Right renal pelvis (tissue), 4 donors: ENCODE measurements at places on chromosomes 1 and 21.

GRCh38 chr1:26858891-26859640 is 3.9 kb upstream of the SFN start:
- no peak for DNase-seq

DNA sequence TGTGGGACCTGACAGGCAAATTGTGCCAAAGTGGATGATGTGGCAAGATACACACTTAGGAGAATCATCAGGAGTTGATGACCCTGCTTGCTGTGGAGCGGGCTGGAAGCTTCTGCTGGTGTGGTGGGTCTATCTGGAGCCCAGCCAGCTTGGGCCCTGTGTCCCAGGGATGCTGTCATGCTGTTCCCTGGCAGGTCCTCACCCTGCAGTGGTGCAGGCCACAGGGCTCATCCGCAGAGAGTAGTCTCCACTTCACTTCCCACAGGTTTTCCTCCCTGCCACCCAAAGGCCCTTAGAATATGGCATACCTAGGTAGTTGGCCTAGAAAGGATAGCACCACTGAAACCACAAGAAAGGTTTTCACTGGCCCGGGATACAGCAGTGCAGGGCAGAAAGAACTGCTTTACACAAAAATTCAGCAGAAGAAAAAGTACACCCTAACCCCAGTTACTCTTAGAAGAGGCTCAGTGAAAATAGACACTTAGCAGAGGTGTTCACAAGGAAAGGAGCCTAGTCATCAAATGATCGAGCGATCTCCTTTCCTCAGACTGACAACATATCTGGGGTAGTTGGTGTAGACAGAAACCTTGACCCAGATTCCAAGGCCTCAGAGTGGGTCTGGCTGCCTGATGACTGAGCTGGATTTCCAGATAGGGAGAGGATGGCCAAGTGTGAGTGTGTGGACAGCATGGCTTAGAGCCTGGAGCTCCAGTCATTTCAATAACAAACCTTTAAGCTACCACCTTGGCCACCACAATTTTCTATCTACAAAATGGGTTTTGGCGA is 1.3 kb upstream of the C1orf226 start:
- no peak for DNase-seq

DNA sequence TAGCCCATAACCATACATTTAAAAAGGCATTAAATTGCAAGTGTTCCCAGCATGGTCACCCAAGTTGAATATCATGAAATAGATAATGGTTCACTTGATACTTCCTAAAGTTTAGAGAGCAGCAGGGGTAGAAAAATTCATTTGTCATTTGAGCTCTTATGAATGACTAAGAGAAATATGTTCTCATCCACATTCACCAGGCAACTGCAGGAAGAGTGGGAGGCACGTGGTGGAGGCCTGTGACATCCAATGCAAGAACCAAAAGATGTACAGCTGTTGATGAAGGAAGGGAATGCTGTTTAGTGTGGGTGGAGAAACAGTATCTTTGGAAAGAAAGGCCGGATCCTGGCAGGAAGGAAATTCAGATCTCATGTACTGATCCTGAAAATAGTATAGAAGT is 473.1 kb downstream of the ADGRL2 start:
- DNase-seq: no peak

DNA sequence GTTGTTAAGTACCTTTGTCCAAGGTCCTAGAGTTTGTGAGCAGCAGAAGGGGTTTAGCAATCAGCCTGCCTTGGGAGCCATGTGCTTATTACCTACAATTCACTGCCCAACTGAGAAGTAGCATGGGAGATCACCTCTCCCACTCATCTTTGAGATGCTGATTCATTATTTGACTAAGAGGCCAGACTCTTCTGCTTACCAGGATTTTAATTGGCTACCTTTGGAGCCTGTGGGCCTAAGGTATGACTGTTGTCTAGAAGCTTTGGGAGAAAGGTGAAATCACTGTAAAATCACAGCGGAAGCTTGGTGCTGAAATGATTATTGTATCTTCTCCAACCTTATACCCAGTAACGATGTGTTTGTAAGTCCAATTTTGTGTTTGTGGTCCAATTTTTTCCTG is 213.4 kb downstream of the ST6GALNAC3 start:
- DNase-seq: no peak

DNA sequence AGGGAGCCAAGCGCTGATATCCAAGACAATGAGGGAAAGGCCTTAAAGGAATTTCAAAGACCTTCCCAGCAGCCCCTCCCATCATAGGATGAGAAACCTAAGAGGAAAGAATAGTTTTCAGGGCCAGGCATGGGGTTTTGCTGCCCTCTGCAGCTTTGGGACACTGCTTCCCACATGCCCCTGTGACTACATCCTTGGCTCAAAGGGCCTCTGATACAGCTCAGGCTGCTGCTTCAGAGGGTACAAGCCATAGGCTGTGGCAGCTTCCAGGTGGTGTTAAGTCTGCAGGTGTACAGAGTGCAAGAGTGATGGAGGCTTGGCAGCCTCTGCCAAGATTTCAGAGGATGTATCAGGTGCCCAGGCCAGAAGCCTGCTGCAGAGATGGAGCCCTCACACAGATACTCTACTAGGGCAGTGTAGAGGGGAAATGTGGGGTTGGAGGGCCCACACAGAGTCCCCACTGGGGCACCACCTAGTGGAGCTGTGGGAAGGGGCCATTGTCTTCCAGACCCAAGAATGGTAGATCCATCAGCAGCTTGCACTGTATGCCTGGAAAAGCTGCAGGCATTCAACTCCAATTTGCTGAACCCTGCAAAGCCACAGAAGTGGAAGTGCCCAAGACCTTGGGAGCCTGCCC is 125.8 kb downstream of the SLC45A1 start:
- DNase-seq: no peak

DNA sequence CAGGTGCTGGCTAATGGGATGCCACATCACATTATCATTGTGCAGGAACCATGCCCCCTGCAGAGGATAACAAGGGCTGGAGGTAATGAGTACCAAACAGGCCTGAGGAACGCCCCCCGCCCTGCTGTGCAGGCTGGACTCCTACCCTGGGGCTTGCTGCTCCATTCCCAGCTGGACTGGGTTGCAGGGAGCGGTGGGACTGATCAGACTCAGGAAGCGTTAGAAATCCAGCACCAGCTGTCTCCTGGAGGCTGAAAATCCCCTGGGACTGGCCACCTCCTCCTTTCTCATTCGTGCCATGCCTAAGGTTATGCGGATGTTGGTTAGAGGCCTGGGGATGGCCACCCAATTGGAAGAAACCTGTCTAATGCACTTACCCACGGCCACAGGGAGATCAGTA is 36.9 kb upstream of the POU3F1 start:
- DNase-seq: no peak
